ENCODE measurements at places on chromosomes 4 and X.

DNA sequence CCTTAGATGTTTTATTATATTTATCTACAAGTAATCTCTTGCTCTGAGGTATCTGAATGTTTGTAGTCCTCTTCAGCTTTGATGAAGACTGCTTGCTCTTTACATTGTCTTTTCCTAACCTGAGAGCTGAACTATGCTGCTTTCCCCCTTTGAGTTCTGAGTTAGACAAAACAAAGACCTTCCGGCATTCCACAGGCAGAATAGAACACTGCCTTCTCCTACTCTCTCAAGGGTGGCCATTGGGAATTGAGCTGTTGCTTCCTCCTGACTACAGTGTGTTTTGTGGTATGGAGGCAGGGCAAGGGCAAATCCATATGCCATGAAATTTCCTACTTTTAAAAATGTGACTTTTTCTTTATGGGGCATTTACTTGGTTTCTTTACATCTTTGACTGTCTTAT is 841.0 kb downstream of the FAM133A start:
- DNase-seq = no peak

DNA sequence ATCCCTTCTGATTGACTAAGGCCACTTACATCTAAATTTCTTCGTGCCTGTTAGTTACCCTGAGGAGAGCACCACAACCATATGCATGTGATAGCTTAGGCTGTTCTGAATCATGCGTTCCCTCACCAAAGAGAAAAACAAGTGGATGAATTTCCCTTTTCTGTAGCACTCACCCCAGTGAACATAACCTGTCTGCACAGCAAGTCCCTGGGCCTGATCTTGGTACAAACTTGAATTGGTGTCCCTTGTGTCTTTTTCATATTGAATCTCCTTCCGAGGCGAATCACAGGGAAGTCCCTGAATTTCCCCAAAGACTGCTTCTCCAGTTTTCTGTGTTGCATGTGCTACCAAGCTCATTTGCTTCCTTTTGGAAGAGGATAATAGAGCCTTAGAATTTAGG is 100.4 kb downstream of the KLHL8 start:
- no peak for DNase-seq

- DNase-seq = peak; percentile 57
Observed at GRCh38 chr4:67700116-67700737, 728 bp downstream of the UBA6 start.

- DNase-seq = no peak
Observed at GRCh38 chr4:61473306-61473705, 273.2 kb downstream of the ADGRL3 start.

GRCh38 chr4:84678976-84679744 is 96.2 kb downstream of the CDS1 start:
- no peak for DNase-seq

GRCh38 chr4:77121736-77122240 is 35.2 kb upstream of the CCNG2 start:
- DNase-seq = no peak

- DNase-seq = no peak
Observed at GRCh38 chr4:113955948-113956347, 23.5 kb downstream of the ARSJ start.

DNA sequence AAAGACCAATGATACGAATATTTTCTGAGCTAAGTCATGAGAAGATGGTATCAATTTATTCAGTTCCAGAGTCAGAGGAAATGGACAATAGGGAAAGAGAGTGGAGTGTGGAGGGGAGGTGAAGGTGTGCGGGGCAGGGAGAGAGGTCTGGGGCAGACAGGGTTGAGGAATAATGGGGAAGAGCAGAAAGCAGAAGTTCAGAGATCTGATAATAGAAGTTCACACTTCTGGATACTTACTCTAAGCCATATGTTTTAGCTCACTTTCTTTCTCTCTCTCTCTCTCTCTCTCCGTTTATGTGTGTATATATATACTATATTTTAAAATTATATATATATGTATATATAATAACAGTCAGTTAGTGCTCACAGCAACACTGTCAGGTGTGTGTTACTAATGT is 40.4 kb downstream of the FOXR2 start:
- DNase-seq = no peak

DNA sequence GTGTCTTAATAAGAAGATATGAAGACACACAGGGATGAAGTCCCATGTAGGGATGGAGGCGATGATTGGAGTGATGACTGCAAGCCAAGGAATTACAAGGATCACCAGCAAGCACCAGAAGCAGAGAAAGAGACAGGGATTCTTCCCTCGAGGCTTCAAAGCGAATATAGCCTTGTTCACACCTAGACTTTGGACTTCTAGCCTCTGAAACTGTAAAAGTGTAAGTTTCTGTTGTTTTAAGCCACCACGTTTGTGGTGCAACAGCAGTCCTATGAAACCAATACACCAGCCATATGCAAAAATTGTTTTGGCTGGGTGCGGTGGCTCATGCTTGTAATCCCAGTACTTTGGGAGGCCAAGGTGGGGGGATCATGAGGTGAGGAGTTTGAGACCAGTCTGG is 9.8 kb upstream of the PDS5A start:
- no peak for DNase-seq

DNA sequence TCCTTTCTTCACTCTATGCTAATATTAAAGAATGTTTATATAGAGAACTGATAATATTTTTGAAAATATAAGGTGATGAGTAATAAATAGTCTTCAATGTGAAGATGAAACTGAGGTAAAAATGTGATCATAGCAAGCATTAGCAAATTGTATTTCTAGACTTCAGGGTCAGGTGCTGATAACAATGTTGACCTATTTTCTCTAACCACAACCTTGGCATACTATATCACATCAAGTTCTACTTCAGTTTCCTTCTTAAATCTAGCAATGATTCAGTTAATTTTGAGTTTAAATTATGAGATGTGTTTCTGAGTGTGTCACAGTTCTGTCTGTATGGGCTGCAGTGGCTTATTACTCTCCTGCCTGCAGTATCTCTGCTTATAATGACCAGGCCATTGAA is 209.4 kb downstream of the RAPGEF2 start:
- DNase-seq = no peak

GRCh38 chrX:24415921-24416320 is 49.2 kb upstream of the PDK3 start:
- no peak for DNase-seq

- no peak for DNase-seq
Observed at GRCh38 chr4:27407616-27408015, 547.0 kb downstream of the STIM2 start.

DNA sequence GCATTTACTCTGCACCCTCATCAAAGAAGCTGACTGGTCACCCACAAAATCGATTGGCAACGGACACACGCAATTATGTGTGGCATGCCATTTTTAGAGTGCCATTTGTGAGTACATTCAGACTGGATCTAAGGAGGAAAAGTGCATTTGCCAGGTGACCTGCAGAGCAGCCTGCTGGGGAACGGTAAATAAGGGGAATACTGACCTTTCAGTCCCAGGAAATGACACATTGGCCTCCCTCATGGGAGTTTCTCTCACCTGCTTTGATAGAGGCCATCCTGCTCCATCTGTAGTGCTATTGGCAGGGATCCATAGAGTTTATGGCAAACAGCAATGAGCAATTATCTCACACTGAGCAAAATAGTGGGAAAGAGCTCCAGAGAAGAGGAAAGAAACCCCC is 127.8 kb downstream of the DDX53 start:
- no peak for DNase-seq

DNA sequence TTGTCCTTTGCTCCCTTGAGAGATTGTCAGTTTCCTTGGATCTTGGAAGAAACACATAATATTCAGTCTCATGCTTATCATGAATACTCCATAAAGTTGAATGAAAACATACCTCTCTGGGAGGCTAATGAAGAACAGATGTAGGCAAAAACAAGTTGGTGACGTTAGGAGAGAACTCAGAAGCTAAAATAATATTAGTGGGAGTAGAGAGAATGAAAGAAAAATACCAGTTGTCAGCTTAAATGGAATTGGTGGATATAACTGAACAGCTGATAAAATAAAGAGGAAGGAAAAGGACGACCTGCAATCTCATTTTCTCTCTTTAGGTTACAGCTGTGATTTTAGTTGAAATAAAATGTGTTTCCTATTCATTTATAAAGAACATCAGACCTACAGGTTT is 124.8 kb downstream of the SNCA start:
- DNase-seq = no peak

GRCh38 chr4:99180382-99181070 is 36.4 kb upstream of the ADH4 start:
- DNase-seq = peak; percentile 53

- DNase-seq = no peak
Observed at GRCh38 chr4:186810613-186811150, 87.0 kb upstream of the FAT1 start.

- DNase-seq = no peak
Observed at GRCh38 chrX:132751063-132751690, 207.3 kb downstream of the HS6ST2 start.

- peak; percentile 37 for DNase-seq
Observed at GRCh38 chrX:131812847-131813825, 210.0 kb upstream of the STK26 start.

DNA sequence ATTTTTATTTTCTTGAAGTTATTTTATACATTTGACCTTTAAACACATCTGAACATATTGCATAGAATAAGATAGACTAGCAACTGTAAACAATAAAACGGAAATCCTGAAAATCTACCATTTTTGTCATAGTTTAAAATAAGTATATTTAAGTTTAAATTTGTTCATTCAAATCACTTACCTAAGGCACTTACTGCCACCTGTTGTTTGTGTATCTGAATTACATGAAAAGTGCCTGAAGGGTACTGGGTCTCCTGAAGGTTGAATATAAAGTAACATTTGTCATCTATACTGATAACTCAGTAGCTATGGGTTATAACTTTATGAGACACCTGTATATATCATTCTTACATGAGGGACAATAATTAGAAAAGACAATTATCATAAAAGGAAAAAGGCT is 38.6 kb downstream of the TRPC5 start:
- DNase-seq = peak; percentile 7

GRCh38 chr4:54224996-54225597 is 4.0 kb upstream of the PDGFRA start:
- DNase-seq = no peak

GRCh38 chrX:24207826-24208225 is 58.3 kb downstream of the ZFX start:
- DNase-seq = no peak

DNA sequence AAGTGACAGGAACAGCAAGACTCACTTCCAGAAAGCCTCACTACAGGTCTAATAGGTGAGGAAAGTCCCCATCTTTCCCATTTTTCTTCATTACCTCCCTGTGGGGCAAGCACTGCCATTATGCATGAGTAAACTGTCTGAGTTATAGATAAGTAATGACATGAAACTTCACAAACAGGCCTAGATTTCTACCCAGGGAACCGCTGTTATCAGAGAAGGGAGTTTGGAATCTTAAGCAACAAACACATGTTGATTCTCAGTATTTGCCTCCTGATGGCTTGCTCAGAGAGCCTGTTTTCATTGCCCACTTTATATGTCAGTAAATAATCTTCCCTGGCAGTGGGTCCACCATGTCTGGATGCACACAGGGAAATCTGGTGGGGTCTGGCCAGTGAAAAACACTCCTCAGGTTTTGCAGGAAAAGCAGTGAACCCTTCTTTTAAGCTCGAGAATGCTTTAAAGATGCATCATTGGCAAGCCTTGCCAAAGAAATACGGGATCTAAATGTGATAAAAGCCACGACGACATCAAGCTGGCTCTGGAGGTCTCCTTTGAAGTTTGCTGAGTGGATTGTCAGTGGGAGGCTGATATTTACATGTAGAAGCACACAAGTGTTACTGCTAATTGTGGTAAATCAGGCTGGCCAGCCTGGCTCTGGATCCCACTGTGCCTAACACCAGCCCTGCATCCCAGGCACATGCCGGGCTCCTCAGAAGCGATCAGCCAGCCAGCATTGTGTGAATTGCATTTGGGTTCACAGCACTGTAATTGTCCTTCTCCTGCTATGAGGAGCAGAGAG is 25.2 kb downstream of the PDGFRA start:
- no peak for DNase-seq

GRCh38 chr4:111689214-111689613 is 456.0 kb upstream of the FAM241A start:
- peak; percentile 84 for DNase-seq

DNA sequence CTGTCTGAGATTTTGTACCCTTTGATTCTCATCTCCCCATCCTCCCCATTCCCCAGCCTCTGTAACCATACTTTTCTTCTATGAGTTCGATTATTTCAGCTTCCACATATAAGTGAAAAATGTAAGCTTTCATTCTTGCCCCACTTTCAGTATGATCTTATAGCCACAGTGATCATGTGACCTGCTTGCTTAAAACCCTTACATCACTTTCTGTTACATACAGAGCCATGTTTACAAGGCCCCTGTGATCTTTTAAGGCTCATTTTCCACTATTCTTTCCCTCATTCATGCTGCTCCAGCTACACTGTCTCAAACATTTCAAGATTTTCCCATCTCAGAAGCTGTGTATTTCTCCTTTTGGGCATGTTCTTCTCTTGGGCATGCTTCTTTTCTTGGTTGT is 147.7 kb downstream of the DCK start:
- DNase-seq = no peak

- no peak for DNase-seq
Observed at GRCh38 chr4:6472387-6473263, at the start of gene PPP2R2C. PPP2R2C (minus strand) TSS chr4:6472614; CDS start chr4:6472229, 385 bp downstream.

DNA sequence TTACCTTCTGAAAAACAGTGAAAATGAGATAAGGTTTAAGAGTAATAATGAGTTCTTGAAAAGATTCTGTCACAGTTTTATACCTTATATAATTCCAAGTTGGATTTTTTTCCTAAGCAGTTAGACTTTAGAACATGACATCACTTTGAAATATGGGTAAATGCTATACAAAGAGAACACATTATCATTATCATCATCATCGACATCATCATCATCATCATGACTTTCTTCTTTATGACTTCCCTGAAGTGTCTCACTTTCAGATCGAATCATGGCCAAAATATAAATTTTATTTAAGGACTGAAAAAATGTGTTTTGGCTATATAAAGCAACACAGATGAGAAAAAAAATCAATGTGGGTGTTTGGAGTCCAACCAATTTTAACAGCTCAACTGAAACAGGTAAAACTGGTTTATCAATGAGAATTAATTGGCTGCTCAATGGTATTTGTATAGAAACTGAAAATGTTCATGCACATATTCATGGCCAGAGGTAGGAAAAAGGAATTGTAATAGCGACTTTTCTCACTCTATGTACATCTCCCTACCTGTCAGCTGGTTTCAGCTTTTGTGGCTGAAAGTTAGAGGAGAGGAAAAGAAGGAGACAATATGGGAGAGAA is 243.1 kb upstream of the GPC4 start:
- no peak for DNase-seq

- DNase-seq = peak; percentile 38
Observed at GRCh38 chr4:75995727-75996126, 5.0 kb upstream of the SDAD1 start.

Data from M059J (cell line).